Lung (tissue), 17 donors: ENCODE measurements at places on chromosomes 13 and 19.
A peak's percentile ranks its signal among the peaks of the same experiment; 100 is the strongest.

GRCh38 chr19:30161021-30161655 is 211.0 kb upstream of the ZNF536 start:
- DNase-seq, result no peak

GRCh38 chr13:46339035-46339666 is 47.9 kb downstream of the RUBCNL start:
- peak; percentile 28 for DNase-seq

DNA sequence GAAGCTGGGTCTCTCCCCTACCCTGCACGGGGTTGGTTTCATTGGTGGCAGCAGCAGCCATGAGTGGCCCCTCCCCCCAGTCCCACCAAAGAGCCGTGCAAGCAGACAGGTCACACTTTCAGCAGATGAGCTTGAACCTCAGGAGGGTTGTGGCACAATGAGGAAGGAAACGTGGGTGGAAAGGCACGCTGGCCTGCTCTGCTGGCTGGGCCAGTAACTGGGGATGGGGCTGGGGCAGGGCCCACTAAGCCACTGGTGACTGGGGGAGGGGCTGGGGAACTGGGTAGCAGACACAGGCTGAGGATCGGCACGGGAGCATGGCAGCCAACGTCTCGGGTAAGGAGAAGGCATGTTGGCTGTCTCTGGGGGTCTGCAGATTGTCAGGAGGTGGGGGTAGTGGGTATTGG is at the start of gene P2RY11:
P2RY11 (plus strand) TSS at position 289 of the 407 bp plus-strand sequence; CDS start at position 318, 29 bp downstream.
- DNase-seq, result no peak

DNA sequence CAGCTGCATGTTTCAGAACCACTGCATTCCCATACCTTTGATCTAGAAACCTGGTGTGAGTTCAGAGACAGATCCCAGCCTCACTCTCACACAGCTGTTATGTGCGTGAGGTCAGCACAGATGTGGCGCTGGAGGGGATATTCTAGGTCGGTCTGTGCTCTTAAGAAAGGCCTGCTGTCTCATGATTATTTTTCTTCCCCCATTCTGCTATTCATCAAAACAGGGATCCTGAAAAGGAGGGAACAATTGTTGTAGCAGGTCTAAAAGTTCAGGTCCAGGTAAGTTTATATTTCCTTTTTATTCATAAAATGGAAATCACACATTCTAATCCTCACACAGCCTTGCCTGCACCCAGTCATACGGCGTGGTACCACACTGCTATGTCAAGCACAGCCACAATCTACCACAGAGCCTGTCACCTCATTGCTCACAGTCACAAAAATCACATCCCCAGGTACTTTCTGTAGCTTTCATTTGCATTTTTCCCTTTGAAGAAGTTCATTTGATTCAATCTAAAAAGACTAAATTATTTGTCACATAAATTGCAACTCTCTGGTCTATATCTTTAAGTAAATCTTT is 867 bp downstream of the ZNF546 start:
- no peak for DNase-seq

DNA sequence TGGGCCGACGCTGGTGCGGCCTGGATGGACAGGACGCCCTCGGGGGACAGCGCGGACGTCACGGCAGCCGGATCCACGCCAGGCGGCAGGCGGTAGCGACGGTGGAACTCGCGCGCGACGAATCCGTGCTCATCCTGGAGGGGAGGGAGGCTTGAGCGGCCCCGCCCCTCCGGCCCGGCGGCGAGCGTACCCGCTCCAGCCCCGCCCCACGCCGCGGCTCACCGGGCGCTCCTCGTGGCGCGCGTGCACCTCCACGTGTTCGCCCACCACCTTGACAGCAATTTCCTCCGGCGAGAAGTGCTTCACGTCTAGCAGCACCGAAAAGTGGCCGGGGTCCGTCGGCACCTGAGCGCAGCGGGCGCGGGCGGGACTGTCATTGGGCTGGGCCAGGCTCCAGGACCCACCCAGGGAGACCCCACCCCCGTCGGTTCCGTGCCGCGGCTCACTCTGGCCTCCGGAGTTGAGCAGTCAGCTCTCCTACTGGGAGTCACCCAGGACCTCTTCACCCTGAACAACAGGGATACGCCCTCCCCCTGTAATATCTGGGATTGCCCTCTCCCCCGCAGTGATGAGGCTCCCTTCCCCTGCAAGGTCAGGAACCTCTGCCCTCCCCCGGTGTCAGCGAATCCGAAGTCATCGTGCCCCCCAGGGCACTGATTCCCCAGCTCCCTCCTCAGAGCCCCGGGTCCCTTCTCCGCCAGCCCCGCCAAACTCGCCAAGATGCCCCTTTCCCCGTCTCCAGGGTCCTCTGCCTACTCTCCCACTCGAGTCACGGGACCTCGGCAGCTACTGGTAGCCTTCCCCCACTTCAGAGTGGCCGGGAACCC is 1.1 kb downstream of the HSPB6 start:
- DNase-seq, result peak; percentile 45

- no peak for DNase-seq
Observed at GRCh38 chr13:98846521-98846920, 94.0 kb upstream of the SLC15A1 start.
